ENCODE measurements at places on chromosomes 12 and 14. TPM values are rescaled to one million over a fixed set of nuclear protein-coding genes. Genes with fewer than 3 reads are reported as not detected.

The KRT80 gene
- under 0.01 TPM for total RNA-seq

The COCH gene
- 2.2 TPM for total RNA-seq

The TBX5 gene
- not detected for total RNA-seq

The LBHD2 gene
- total RNA-seq: not detected

The SDR39U1 gene
- 39.6 TPM for total RNA-seq

Data from hematopoietic multipotent progenitor cell (in vitro differentiated cells).